ENCODE measurements at places on chromosomes 7 and 10. TPM values are rescaled to one million over a fixed set of nuclear protein-coding genes. Genes with fewer than 3 reads are reported as not detected.

Gene CAV2
- total RNA-seq, result 127 TPM

Gene RHBDD2
- 32.0 TPM for total RNA-seq

Gene CALML5
- total RNA-seq, result not detected

Gene IRF5
- total RNA-seq, result 0.26 TPM

Gene TRIM50
- not detected for total RNA-seq

Gene CDK13
- 66.6 TPM for total RNA-seq

Gene HOXA7
- not detected for total RNA-seq

Gene MOGAT3
- total RNA-seq, result not detected

Gene SEC23IP
- 90.3 TPM for total RNA-seq

Gene GSDME
- total RNA-seq, result 23.6 TPM

Gene SLC18A2
- not detected for total RNA-seq

Gene STOX1
- total RNA-seq, result 1.9 TPM

Gene LLCFC1
- total RNA-seq, result not detected

Gene ZNF273
- 3.4 TPM for total RNA-seq

Gene OR2A5
- total RNA-seq, result not detected

Gene CFAP58
- 0.27 TPM for total RNA-seq

Gene ZNF746
- total RNA-seq, result 16.2 TPM

Gene PNLIPRP3
- not detected for total RNA-seq

Gene OR2A14
- total RNA-seq, result not detected

Gene TMEM243
- total RNA-seq, result 22.5 TPM

Gene ZNF862
- 15.9 TPM for total RNA-seq

Gene DLX5
- total RNA-seq, result 0.77 TPM

Gene TMEM140
- total RNA-seq, result not detected

Gene CDNF
- 0.69 TPM for total RNA-seq

Gene ERVW-1
- not detected for total RNA-seq

Gene TBX20
- not detected for total RNA-seq

Gene ASB10
- not detected for total RNA-seq

Gene DDC
- total RNA-seq, result not detected

Gene LIPJ
- not detected for total RNA-seq

Gene ZNF680
- 7.5 TPM for total RNA-seq

Gene AGR3
- total RNA-seq, result not detected

Gene PNLIPRP1
- not detected for total RNA-seq

Gene LDB1
- total RNA-seq, result 65.7 TPM

Measured in chondrocyte (in vitro differentiated cells).